Activated T-helper 1 cell treated with anti-CD3 and anti-CD28 coated beads, Interleukin-12 subunit alpha, Interleukin-12 subunit beta, Interleukin-2, Interleukin-4 antibody, amounts not matched to agents 30 ng/mL and 10 ng/mL and 1 ng/mL, durations not matched to agents 14 hours and 24 hours and 36 hours (primary cell): ENCODE measurements at places on chromosomes 7 and 10.

DNA sequence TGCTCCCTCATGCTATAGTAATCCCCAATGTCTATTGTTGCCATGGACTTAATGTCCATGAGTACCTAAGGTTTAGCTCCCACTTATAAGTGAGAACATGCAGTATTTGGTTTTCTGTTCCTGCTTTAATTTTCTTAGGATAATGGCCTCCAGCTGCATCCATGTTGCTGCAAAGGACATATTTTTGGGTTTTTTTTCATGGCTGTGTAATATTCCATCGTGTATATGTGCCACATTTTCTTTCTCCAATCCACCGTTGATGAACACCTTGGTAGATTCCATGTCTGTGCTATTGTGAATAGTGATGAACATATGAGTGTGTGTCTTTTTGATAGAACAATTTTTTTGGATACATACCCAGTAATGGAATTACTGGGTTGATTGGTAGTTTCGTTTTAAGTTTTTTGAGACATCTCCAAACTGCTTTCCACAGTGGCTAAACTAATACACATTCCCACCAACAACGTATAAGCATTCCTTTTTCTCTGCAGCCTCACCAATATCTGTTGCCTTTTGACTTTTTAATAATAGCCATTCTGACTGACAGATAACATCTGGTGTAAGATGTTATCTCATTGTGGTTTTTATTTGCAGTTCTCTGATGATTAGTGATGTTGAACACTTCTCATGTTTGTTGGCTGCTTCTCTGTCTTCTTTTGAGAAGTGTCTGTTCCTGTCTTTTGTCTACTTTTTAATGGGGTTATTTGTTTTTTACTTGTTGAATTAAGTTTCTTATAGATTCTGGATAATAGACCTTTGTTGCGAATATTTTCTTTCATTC, 68.8 kb upstream of the IFRD1 start:
- H3K4me3 ChIP-seq: no peak overlapping the region
- H3K36me3 ChIP-seq: no peaks in the 10 kb centered on the region
- peaks cover 17% of the 10 kb centered on the region for H3K27me3 ChIP-seq
- H3K4me1 ChIP-seq: no peaks in the 10 kb centered on the region

- no peaks in the 10 kb centered on the region for H3K36me3 ChIP-seq
- peaks cover 8% of the 10 kb centered on the region for H3K27me3 ChIP-seq
- no peak for DNase-seq
- H3K4me1 ChIP-seq: peaks cover 13% of the 10 kb centered on the region
- no peak overlapping the region for H3K4me3 ChIP-seq
Observed at GRCh38 chr10:114359953-114360345, 44.4 kb downstream of the AFAP1L2 start.

DNA sequence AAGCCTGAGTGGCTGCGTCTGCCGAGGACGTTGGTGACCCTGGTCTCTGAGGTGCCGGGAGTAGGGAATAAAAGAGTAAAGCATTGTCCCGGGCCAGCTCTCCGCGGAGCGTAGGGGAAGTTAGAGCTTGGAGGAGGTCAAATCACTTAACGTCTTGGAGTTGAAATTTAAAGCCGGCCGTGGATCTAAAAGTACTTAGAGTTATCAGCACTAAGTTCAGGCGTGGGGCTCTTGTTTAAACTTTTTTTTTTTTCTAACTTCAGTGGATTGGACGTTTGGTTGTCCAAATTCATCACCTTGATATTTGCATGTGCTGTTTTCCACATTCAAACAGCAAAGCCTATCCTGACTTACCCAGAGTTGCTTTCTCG, 700 bp downstream of the NIPSNAP2 start:
- peak overlapping the region; percentile 89 for H3K27ac ChIP-seq
- no peak for DNase-seq
- peak overlapping the region; percentile 88 for H3K4me3 ChIP-seq
- peaks cover 26% of the 10 kb centered on the region for H3K4me1 ChIP-seq
- H3K27me3 ChIP-seq: no peaks in the 10 kb centered on the region

DNA sequence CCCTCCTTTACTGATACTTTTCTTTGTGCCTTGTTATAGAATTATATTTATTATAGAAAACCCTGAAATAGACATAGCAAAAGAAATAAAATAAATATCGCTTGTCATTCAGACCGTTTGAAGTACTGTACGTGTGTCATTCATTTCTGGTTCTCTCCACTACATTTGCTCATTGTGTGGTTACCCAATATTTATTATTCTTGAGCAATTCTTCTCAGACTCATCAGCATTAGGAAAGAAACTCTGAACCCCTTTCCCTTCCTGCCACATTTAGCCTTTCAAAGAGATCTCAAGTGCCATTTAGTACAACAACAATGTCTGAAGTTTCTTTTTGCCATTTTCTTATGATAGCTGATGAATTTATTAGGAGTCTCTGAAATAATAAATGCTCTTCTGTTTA, 154.1 kb downstream of the KIAA1217 start:
- H3K4me1 ChIP-seq: peaks cover 6% of the 10 kb centered on the region
- DNase-seq: no peak
- no peak overlapping the region for H3K4me3 ChIP-seq
- H3K36me3 ChIP-seq: no peaks in the 10 kb centered on the region

- H3K4me1 ChIP-seq: peaks cover 8% of the 10 kb centered on the region
- H3K27ac ChIP-seq: no peak overlapping the region
- DNase-seq: no peak
- peaks cover 2% of the 10 kb centered on the region for H3K27me3 ChIP-seq
- no peak overlapping the region for H3K4me3 ChIP-seq
Observed at GRCh38 chr10:28429573-28430216, 103.2 kb upstream of the WAC start.

DNA sequence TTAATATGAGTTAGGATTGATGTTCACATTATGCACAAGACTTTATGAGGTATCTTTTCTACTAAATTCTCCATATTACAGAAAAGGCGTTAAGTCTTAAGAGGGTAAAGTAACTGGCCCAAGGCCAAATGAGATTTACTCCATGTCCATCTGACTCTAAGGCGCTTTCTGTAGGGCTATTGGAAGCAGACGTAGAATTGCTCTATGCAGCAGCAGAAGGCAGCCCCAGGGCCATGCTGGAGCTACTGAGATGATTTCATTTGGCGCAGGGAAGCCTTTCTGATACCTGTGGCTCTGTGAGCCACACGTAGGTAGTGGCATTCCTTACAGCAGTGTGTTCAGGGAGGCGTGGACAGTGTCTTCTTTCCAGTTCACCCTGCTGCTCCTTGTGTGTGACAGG, 133.1 kb downstream of the SH2D4B start:
- H3K27ac ChIP-seq: no peak overlapping the region
- no peak for DNase-seq
- H3K4me3 ChIP-seq: no peak overlapping the region
- no peaks in the 10 kb centered on the region for H3K36me3 ChIP-seq
- H3K4me1 ChIP-seq: no peaks in the 10 kb centered on the region
- H3K27me3 ChIP-seq: no peaks in the 10 kb centered on the region

DNA sequence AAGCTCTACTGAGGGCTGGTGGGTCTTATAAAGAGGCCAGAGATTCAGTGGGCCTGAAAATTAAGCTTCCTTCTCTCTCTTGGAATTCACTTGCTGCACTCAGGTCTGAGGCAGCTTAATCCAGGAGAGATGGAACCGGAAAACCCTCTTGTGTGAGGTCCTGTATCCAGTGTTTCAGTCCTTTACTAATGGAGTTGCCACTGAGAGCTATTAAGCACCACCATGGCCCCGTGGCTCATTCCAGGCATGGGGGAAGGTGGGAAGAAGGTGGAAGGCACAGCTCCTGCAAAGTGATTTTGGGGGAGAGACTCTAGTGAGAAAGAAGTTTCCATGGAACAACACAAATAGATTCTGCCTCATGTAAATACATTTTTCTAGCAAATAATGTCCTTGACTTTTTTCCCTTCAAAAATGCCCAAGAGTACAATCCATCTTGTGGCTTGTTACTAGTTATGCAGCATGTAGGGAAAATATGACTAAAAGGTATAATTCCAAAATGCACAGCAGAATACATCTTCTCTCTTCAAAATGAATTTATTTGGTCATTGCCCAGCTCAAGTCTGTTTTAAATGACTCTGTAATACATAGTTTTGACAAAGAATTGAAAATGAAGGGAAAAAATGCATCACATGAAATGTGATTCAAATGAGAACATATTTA, 46.7 kb upstream of the FOXI2 start:
- no peaks in the 10 kb centered on the region for H3K36me3 ChIP-seq
- H3K4me3 ChIP-seq: no peak overlapping the region
- no peak overlapping the region for H3K27ac ChIP-seq
- peaks cover 3% of the 10 kb centered on the region for H3K27me3 ChIP-seq
- DNase-seq: no peak

GRCh38 chr10:69439813-69440506, 11.3 kb upstream of the TSPAN15 start:
- H3K4me1 ChIP-seq: no peaks in the 10 kb centered on the region
- no peak overlapping the region for H3K27ac ChIP-seq
- DNase-seq: no peak
- no peaks in the 10 kb centered on the region for H3K36me3 ChIP-seq
- H3K4me3 ChIP-seq: no peak overlapping the region

DNA sequence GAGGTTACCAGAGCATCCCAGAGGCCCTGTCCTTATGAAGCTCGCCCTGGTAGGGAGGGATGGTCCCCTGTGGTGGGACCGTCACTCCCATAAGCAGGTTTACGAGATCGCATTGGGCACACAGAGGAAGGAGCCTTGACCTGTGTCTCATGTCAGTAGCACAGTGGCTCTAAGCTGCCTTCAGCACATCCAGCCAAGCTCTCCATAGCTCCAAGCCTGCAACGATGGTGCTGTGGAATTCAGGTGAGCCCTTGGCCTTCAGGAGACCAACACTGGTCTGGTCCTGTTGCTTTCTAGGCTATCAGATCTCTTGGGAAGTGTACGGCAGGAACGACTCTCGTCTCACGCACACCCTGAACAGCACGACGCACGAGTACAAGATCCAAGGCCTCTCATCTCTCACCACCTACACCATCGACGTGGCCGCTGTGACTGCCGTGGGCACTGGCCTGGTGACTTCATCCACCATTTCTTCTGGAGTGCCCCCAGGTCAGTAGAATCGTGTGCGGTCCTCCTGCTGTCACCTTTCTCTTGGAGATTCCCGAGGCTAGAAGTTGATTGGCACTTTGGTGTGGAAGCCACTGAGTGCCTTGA, 605.3 kb upstream of the FOXK1 start:
- no peaks in the 10 kb centered on the region for H3K36me3 ChIP-seq
- no peak for DNase-seq
- no peak overlapping the region for H3K27ac ChIP-seq
- no peak overlapping the region for H3K4me3 ChIP-seq
- no peaks in the 10 kb centered on the region for H3K4me1 ChIP-seq
- H3K27me3 ChIP-seq: no peaks in the 10 kb centered on the region

DNA sequence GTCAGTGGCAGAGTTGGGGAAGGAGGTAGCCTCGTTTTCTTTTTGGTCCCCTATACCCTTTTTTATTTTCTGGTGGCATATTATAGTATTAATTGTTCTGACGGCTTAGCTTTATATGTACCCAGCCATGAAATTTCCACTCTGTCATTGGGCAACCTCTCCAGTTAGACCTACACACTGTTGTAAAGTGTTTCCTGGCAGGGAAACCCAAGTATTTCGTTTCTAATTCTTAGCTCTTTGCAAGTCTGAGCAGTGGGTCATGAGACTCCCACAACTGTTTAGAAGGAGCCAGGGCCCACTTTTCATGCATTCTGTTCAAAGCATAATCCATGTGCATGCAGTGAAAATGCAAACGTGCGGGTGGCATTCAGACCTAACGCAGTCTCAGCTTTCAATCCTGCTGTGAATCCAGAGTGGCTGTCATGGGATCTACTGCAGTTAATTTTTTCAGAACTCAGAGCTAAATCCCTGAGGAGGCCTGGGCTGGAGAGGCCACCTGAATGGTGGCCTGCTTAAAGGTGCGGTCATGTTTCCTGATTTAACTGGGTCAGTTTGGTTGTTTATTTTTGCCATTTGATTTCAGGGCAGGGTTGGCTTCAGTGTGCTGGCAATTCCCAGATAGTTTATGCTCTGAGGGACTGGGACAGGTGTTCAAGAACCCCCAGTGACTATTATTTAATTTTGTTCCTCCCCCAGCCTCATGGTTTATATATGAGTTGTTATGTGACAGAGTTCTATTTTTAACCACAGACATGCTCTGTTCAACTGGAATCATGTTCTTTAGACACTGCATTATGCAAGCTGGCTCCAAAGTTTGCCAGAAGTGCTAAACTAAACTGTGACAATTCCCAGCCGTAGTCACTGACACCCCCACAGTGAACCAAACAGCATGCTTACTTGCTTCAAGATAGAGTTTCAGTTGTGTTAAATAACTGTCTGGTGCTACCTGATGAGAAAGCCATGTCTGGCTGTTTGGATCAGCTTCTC, 27.4 kb upstream of the SYPL1 start:
- peaks cover 21% of the 10 kb centered on the region for H3K27me3 ChIP-seq
- H3K36me3 ChIP-seq: no peaks in the 10 kb centered on the region
- H3K4me3 ChIP-seq: no peak overlapping the region

DNA sequence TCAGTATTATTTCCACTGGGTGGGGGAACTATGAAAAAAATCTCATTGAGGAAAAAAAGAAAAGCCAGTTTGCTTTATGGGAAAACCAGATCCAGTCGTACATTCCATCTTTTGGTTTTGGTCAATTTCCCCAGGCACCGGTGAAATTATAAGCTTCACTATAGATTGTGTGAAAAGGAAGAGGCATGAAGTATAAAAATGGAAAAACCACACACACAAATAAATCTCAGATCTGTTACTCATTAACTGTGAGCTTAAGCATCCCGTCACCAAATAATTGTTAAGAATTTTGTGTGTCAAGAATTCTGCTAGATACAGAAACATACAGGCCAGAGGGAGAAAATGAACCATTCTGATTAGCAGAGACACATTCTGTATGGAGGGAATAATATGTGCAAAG, 405.5 kb upstream of the CELF2 start:
- no peaks in the 10 kb centered on the region for H3K4me1 ChIP-seq
- no peaks in the 10 kb centered on the region for H3K27me3 ChIP-seq
- no peaks in the 10 kb centered on the region for H3K36me3 ChIP-seq
- no peak overlapping the region for H3K4me3 ChIP-seq
- H3K27ac ChIP-seq: no peak overlapping the region

- H3K27ac ChIP-seq: peak overlapping the region; percentile 82
- H3K4me1 ChIP-seq: peaks cover 33% of the 10 kb centered on the region
- peak overlapping the region; percentile 77 for H3K4me3 ChIP-seq
- peaks cover 24% of the 10 kb centered on the region for H3K36me3 ChIP-seq
- no peaks in the 10 kb centered on the region for H3K27me3 ChIP-seq
Observed at GRCh38 chr7:157389951-157390730, 53.3 kb downstream of the DNAJB6 start.

GRCh38 chr7:141071855-141072547, 1.9 kb upstream of the TMEM178B start:
- H3K27ac ChIP-seq: no peak overlapping the region
- peaks cover 1% of the 10 kb centered on the region for H3K36me3 ChIP-seq
- peaks cover 36% of the 10 kb centered on the region for H3K4me1 ChIP-seq
- peaks cover 39% of the 10 kb centered on the region for H3K27me3 ChIP-seq
